HCT116 (cell line): ENCODE measurements at places on chromosomes 13 and 19. TPM values are rescaled to one million over a fixed set of nuclear protein-coding genes. Genes with fewer than 3 reads are reported as not detected.

Gene ZNF506
- 0.42 TPM for total RNA-seq

DNA sequence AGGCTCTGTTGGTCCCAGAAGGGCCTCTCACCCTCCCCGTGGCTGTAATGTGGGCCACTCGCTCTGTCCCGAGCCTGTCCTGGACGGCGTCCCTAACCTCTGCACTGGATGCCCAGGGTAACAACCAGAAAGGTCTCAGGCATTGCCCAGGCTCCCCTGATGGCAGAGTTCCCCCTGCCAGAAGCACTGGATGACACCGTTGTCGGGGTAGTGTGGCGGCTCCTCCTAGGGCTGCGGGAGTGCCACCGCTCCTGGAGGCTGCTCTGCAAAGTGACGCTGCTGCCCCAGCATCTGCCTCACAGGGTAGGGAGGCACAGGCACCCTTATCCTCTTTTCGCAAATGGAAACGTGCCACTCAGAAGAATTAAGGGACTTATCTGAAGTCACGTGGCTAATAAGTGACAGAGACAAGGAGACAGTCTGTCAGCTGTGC, 32.0 kb downstream of the MPHOSPH8 start:
- DNase-seq = no peak

Gene KLK10
- 33.6 TPM for total RNA-seq

GRCh38 chr13:108944760-108945159, 315.3 kb downstream of the MYO16 start:
- no peak for DNase-seq

Gene LILRA1
- not detected for total RNA-seq

Gene SIGLEC9
- not detected for total RNA-seq

- no peak for DNase-seq
Observed at GRCh38 chr19:35019144-35019543, 11.1 kb upstream of the SCN1B start.

Gene IGFL3
- total RNA-seq = not detected

Gene ZNF234
- 3.4 TPM for total RNA-seq

DNA sequence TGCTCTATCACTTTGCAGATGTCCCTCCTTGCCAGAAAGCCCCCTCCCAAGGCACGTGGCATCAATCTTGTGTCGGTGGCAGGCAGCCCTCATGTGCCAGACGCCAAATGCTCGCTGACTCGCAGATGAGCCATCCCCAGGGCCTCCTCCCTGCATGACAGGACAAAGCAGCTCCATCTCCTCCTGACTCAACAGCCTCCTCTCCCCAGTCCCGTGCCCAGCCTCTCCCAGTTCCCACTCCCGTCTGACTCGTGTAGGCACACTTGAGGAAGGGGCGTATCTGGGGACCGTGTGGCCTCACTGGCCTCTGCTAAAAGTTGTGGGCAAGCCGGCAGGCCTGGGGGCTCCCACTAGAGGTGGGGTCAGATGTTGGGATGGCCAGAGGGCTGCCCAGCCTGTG, 133.6 kb downstream of the STK24 start:
- DNase-seq = no peak
